ENCODE measurements at places on chromosomes 13 and 19.

- DNase-seq, result no peak
Observed at GRCh38 chr13:92984151-92984550, 242.5 kb upstream of the GPC6 start.

DNA sequence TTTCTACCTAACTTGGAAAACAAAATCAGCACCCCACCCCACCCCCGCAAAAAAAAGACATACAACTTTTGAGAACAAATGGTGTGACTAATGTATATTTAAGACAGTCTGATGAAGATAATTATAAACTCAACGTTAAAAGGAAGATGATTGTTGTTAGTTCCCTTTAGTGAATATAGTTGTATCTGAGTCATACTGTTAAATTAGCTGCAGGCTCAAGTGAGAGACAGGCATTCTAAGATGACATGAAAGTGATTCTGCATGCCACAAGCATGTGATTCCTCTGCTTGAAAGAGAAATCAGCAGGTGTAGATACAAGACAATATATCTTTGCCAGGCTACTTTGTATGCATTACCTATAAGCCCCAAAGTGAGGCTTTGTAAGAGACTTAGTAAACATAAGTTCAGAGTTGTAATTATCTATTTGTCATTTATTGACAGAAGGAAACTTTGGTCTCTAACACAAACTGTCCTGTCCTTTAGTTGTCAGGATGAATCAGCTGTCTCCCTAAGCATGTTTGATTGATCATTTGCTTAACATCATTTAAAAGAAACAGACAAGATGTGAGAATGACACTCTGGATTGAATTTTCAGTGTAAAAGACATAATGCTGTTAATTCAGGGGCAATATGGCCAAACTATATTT is 319.4 kb upstream of the HTR2A start:
- DNase-seq, result peak; percentile 1

DNA sequence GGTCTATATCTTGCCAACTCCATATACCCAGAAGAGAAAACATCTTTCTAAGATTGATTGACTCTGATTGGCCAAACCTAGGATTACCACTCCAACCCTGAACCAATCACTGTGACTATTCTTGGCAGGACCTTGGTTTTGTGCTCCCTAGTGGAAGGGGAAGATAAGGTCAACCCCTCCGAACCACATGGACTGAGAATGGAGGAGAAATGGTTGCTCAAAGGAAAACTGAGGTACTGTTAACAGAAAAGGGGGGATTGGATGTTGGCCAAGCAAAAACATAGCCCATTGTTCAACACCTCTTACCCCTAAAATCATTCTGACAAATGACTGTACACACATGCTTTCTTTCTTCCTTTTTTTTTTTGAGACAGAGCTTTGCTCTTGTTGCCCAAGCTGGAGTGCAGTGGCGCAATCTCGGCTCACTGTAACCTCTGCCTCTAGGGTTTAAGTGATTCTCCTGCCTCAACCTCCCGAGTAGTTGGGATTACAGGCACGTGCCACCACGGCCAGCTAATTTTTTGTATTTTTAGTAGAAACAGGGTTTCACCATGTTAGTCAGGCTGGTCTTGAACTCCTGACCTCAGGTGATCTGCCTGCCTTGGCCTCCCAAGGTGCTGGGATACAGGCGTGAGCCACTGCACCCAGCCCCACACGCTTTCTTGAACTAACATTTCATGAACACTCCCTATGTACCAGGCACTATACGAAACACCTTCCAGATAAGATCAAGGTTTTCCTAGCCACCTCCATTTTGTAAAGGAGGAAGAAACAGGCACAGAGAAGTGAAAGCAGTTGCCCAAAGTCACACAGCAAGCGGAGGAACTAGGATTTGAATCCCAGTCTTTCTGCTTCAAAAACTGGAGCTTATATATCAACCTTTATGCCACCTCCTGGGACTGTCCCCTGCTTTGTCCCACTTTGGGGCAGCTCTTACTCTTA is 6.5 kb downstream of the MEIOSIN start:
- DNase-seq, result peak; percentile 61

DNA sequence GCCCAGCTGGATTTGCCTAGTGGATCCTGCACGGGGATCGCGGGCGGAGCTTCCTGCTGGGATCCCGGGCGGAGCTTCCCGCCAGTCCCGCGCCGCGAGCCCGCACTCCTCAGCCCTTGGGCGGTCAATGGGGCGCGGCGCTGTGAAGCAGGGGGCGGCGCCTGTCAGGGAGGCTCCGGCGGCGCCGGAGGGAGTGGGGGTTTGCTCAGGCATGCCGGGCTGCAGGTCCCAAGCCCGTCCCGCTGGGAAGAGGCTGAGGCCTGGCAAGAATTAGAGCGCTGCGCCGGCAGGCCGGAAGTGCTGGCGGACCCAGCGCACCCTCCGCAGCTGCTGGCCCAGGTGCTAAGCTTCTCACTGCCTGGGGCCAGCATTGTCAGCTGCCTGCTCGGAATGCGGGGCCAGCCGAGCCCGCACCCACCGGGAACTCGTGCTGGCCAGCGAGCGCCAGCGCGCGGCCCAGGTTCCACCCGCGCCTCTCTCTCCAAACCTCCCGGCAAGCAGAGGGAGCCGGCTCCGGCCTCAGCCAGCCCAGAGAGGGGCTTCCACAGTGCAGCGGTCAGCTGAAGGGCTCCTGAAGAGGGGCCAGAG is 119.6 kb downstream of the PRR20E start:
- no peak for DNase-seq

- no peak for DNase-seq
Observed at GRCh38 chr13:112464720-112465119, 88.6 kb downstream of the SPACA7 start.

DNA sequence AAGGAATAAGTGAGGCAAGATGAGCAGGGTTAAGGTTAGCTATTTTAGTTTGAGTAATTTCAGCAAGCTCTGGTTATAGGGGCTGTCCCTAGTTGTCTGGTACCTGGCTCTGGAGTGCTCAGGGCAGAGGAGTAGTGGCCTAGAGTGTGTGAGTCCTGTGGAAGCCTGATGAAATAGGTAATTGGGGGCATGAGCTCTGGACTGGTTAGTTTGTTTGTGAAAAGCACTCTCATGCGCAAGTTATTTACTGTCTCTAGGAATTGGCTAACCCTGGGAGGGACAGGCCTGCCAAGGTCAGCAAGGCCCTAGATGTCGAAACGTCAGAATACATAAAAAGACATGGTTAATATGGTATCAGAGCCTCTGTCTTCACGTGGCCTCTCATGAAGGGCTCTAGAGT is 900.1 kb downstream of the PCDH17 start:
- DNase-seq, result no peak

GRCh38 chr19:2952953-2953481 is 8.2 kb upstream of the ZNF77 start:
- no peak for DNase-seq

DNA sequence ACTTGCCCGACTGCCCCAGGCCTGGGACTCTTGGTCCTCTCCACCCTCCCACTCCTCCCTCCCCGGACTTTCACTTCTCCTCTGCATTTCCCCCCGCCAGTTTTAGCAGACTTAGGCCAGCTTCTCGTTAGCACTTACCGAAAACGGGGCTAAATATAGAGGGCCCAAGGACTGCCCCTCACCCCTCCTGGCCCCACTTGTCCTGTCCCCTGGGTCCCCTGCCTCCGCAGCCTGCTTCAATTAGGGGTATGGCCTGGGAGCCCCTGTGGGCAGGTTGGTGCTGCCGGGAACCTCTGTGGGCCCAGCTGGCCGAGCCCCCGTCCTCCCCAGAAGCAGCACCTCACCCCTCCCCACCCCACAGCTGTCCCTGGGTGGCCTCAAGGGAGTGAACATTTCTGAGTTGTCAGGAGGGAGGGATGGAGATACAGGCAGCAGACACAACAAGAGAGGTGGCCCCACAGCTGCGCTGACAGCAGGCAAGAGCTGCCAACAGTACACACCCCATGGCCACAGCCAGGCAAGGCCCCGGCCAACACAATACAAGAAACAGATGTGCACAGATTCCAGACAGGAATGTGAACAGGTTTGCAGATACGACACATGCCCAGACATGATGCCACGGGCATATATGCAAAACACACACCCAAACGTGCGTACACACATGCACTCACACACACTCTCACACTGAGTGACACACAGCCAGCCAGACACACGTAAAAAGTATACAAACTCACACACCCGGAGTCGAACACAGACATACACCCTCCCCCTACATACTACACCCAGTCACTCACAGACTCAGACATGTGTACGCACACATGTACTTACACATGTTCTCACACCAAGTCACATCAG is 2.6 kb downstream of the POU2F2 start:
- peak; percentile 83 for DNase-seq

DNA sequence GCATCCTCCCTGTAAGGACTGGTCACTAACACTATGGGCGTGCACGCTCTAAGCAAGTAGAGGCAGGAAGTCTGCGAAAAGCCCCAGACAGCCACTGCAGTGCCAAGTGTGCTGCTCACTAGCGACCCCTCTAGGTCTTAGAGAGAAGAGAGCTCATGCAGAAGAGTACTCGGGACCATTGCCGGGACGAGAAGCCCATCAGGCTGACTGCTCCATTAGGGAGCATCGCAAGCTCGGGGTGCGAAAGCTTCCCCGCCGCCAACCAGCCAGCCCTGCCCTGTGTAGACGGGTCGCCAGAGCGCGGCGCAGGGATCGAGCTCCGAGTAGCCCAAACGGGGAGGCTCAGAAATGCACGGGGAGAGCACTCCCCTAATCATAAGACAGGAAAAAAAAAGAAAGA is 16.6 kb downstream of the POU4F1 start:
- no peak for DNase-seq

GRCh38 chr19:40774916-40775631 is at the start of gene MIA:
TSS of gene MIA (plus strand) at chr19:40775521. CDS start at chr19:40775543, 22 bp downstream.
- DNase-seq, result no peak

GRCh38 chr13:98308086-98308911 is 131.2 kb upstream of the RNF113B start:
- DNase-seq, result no peak

DNA sequence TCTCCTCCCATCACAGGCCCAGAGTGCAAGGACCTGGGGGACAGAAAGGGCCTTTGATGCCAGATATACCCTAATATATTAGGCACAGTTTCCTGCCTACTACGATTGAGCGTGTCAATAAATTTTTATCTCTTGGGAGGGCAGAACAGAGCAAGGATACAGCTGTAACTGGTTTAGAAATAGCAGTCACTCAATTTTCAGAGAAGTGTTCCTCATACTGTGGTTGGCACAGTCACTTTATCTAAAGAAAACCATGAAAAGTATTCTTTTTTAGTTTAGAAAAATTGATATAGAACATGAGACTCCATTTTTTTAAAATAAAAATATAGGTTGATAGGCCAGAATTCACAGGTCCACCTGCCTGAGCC is 460 bp upstream of the ZNF155 start:
- DNase-seq, result no peak

GRCh38 chr19:39996811-39997637 is at the start of gene ZNF546:
TSS of gene ZNF546 (plus strand) at chr19:39997060. CDS start at chr19:39998327, 1,267 bp downstream.
- DNase-seq, result peak; percentile 90

GRCh38 chr13:40508127-40508526 is 158.3 kb downstream of the FOXO1 start:
- DNase-seq, result no peak

- DNase-seq, result no peak
Observed at GRCh38 chr13:27125357-27126282, 46.0 kb downstream of the USP12 start.

- no peak for DNase-seq
Observed at GRCh38 chr19:54026656-54027055, 35.2 kb downstream of the CACNG6 start.

- no peak for DNase-seq
Observed at GRCh38 chr13:29987340-29987739, 136.9 kb upstream of the UBL3 start.

DNA sequence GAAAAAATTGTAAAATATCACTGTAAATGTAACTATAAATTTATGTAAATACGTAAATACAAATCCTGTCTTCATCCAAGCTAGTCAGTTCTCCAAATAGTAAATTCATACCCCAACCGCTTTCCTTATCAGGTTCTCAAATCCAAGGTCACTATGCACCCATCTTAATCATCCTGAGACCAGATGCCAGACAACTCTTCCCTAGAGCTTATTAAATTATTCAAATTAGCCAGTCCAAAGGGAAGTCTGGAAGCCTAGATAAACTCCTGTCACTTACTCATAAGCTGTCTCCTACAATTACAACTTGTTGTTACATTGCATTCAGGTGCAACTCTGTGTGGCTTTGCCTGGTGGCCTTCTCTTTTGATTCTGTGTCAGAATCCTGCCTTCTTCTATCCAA is 836.1 kb upstream of the PCDH20 start:
- DNase-seq, result no peak

- peak; percentile 49 for DNase-seq
Observed at GRCh38 chr13:28705461-28706083, 13.2 kb downstream of the SLC46A3 start.

DNA sequence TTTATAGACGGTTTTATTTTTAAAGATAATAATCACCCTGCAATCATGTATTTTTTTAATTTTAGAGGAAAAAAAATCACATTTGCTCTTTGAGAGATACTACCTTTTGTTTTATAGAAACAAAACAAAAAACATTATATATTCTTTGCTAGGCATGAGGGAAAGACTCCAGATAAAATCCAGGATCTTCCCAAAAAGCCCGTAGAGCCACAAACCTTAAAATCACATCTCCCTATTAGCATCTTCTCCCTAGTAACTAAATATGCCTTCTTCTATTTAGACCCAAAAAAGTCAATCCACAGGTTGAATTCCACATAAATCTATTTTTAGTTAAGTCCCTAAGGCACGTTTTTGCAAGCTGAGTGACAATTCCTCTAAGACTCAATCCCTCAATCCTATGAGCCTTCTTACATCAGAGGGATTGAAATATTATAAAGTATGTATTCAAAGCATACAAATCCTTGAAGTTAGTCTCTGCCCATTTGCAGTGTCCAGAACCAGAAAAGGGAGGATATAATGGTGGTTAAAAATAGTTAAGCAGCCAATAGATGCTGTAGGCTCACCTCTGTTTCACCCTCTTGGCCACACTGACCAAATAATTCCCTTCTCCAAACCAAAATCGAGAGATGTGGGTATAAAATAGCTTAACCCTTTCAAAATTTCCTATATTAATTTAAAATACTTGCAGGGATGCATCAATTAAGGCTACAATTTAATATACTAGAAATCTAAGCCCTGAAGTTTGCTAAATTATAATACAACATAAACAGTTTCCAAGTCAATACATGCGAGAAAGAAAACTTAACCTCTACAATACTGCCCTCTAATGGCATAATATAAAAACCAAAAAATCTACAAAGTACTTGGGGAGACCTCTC is 64.0 kb downstream of the SERP2 start:
- DNase-seq, result peak; percentile 67

GRCh38 chr19:20453425-20453935 is 112.1 kb downstream of the ZNF737 start:
- DNase-seq, result no peak

DNA sequence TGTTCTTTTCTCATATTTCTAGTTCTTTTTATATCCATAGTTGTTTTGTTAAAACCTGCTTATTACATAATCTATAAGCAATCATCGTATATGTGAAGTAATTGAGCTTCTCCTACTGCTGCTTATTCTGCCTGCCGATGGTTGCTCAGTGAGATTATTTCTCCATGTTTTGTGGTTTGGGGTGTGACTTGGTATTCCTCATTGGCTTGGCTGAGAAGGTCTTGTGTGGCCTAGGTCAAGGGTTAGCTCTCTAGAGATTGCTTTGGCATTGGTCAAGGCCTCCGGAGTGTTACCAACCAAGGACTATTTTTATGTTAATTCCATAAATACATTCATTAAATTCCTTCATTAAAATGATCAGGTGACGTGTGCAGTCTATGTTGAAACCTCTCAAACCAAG is 302.8 kb downstream of the MYO16 start:
- DNase-seq, result peak; percentile 69

Data from inflammatory macrophage treated with lipopolysaccharide for 4 hours (primary cell).